Activated CD4-positive, alpha-beta T cell treated with anti-CD3 and anti-CD28 coated beads, Interleukin-2, Interleukin-6, amounts not matched to agents 100 ng/mL and 50 ng/mL, durations not matched to agents 16 hours and 8 hours (primary cell): ENCODE measurements at places on chromosomes 4 and X.
A peak's percentile ranks its signal among the peaks of the same experiment; 100 is the strongest.

DNA sequence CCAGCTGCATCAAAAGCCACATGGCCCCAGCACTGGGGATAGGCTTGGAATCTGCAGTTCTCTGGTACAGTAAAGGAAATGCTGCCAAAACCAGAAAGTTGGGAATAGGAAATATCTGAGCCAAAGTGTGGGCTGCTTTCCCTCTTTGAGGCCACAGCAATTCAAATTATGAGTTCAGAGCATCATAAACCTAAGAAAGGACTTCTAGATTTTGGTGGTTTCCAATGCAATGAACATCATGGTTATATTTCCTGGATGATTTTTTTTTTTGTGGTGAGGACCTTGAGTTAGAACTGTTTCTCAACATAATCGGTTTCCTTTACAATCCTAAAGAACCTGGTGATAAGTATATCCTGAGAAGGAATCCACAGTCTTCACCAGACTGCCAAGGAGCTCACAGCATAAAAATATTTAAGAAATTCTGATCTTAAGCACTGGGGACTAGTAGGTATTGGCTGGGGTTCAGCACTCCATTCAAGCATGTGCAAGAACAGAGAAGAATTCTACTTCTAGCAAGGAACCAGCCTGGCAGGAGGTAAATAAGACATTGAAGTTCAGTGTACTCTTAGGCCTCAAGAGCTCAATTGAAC lies 29.8 kb upstream of the ARHGAP24 start:
- DNase-seq = no peak

GRCh38 chrX:3370656-3371055 lies 24.2 kb upstream of the MXRA5 start:
- no peak for DNase-seq

GRCh38 chr4:36709991-36710390 lies 428.6 kb downstream of the DTHD1 start:
- no peak for DNase-seq

GRCh38 chrX:103467887-103468286 lies 51.4 kb downstream of the RAB40A start:
- DNase-seq = no peak

- DNase-seq = no peak
Observed at GRCh38 chr4:48813964-48814363, 16.9 kb upstream of the OCIAD1 start.

DNA sequence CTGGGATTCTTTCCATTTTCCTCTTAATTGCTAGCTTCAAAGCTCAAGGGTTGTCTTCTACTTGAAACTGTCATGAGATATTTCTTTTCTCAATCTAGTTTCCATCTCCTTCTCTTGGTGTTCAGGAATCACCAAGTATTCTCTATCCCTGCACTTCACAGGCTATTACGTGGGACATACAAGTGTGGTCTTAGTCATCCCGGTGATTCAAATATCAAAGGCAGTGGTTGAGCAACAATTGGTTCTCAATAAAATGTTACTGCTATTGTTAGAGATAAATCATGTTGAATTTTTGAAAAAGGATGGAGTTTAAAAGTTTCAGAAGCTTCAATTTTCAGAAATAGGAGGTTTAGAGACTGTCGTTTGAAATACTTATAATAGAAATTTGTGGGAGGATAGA lies 812.9 kb downstream of the FSTL5 start:
- no peak for DNase-seq

DNA sequence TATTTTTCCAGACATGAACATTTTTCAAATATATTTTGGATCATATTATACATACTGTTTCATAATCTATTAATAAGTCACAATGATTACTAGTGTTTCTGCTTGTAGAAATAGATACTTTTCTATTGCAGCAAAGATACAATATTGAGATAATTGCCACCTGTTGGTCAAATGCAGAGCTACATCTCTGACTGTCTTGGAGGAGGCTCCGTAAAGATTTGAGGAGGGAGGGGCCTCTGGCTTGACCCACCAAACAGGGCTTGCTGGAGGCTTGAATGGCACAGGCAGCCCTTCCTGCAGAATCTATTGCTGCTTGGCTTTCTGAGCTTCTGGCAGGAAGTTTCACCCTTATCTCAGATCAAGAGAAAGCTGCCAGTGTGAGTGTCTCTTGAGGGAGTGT lies 99.3 kb upstream of the ARMCX2 start:
- DNase-seq = peak; percentile 41

GRCh38 chr4:22850055-22850454 lies 157.3 kb downstream of the GBA3 start:
- DNase-seq = no peak

- DNase-seq = no peak
Observed at GRCh38 chr4:159014859-159015258, 88.0 kb upstream of the RAPGEF2 start.

DNA sequence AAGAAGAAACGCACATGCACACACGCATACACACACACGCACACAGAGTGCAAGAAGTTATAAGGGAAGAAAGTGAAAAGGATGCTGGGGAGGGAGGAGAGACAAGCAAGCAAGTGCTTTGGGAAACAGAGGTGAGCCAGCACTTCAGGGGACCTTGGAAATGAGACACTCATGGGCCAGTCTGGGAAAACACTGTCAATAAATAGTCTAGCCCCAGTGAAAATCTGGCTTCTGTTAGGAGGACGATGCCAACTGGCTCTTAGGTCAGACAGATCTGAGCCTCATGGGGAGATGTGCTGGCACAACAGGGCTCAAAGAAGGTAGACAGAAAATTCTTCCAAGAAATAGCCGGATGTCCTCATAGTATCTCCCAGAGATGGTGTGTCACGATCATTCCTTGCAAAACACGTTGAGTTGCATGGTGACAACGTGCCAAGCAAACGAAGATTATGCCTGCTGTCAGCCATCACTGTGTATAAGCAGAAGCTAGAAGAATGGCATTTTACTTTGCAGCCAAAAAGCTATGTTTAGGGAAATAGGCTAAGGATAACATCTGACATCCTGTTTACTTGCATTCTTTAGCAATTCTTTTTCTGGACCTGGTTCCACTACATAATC lies 557 bp upstream of the ARHGEF6 start:
- DNase-seq = no peak

GRCh38 chr4:128776794-128777216 lies 32.7 kb upstream of the JADE1 start:
- DNase-seq = no peak

GRCh38 chr4:115152965-115153364 lies 39.5 kb upstream of the NDST4 start:
- no peak for DNase-seq

- no peak for DNase-seq
Observed at GRCh38 chr4:25012655-25013054, 18.1 kb downstream of the LGI2 start.

DNA sequence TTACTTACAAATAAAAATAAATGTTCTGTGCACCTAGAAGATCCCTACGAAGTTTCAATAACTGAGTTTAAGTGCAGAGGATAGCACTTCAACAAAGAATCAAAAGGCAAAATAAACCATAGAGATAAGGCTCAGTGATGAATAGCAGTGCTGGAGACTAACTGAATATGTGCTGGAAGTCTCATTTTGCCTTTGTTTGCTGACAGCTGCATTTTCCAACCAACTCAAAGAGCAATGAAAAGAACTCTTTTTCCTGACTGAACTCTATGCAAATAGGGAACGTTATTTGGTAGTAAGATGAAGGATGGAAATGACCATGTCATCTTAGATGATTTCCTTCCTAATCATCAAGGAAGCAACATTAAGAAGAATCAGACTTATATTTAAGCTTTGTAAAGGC lies 32.7 kb upstream of the ADH7 start:
- DNase-seq = no peak

DNA sequence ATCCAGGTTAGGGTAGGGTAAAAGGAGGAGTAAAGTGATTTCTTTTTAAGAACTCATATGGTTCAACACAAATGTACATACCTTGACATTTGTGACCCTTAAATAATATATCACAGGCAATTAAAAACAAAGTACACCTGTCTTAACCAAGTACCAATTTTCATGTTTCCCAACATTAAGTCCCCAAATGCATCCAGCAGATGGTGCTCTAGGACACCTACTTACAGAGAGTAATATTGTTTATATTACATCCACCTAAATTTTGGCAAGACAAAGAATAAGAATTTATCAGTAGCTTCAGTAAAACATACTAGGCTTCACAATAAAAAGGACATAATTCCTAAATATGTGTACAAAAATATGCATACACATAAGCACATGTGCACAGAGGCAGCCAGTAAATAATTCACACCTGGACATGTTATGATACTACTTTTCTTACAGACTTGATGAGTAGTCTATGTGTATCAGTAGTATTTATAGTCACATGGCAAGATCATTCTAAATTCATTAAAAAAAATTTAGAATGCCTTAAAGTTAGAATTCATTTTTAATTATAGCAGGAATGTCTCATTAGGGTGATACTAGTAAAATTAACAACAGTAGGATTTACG lies 219.7 kb downstream of the DCLK2 start:
- peak; percentile 46 for DNase-seq

- DNase-seq = peak; percentile 11
Observed at GRCh38 chrX:66408507-66408906, 230.4 kb downstream of the EDA2R start.

DNA sequence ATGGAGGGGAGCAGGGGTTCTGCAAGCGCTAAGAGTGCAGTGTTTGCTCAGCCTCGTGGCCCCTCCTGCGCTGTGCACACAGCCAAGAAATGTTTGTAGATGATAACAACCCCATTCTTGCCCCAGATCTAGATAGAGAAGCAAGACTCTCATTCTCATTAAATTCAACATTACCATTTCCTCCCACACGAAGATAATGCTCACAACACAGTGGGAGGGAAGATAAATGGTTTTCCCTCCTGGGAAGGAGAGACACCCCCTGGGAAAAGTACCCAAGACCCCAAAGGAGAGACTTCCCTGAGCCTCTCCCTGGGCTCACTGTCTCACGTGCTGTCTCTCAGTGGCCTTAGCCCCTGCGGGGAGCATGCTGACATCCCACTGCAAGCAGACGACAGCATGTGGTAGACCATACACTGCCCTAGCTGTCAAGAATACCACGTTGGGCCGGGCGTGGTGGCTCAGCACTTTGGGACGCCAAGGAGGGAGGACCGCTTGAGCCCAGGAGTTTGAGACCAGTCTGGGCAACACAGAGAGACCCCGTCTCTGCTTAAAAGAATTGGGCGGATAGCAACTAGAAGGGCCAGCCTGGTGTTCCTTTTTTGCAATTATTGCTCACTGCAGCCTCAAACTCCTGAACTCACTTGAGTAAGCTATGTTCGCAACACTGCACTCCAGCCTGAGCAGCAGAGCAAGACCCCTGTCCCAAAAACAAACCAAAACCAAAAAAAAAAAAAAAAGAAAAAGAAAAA lies 34.9 kb upstream of the IQSEC2 start:
- no peak for DNase-seq

GRCh38 chr4:110335399-110335798 lies 137.0 kb upstream of the ELOVL6 start:
- DNase-seq = no peak

GRCh38 chr4:88759039-88759894 lies 61.6 kb upstream of the NAP1L5 start:
- no peak for DNase-seq

GRCh38 chrX:111264385-111264784 lies 5.9 kb downstream of the CAPN6 start:
- DNase-seq = no peak

DNA sequence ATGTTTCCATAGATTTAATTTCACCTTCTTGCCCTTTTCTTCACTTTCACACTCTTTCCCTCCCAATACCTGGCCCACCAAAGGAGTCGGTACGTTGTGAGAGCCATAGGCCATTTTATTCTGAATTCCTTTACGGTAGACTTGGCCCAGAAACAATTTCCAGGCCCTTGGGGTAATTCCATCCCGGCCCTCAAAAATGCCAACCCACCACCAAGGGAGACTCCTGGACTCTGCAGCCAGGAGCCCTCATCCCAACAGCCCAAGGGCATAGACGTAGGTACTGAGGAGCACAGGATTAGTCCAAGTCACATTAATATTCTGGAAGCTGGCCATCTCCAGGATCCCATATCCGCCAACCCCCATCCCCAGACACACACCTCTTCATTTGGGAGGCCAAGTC lies 102.9 kb downstream of the LIMCH1 start:
- no peak for DNase-seq

GRCh38 chr4:40306976-40307375 lies 28.2 kb upstream of the CHRNA9 start:
- DNase-seq = no peak

- no peak for DNase-seq
Observed at GRCh38 chr4:102828497-102828808, 1.1 kb upstream of the UBE2D3 start.

- DNase-seq = no peak
Observed at GRCh38 chr4:151952137-151952536, 191.3 kb upstream of the GATB start.

DNA sequence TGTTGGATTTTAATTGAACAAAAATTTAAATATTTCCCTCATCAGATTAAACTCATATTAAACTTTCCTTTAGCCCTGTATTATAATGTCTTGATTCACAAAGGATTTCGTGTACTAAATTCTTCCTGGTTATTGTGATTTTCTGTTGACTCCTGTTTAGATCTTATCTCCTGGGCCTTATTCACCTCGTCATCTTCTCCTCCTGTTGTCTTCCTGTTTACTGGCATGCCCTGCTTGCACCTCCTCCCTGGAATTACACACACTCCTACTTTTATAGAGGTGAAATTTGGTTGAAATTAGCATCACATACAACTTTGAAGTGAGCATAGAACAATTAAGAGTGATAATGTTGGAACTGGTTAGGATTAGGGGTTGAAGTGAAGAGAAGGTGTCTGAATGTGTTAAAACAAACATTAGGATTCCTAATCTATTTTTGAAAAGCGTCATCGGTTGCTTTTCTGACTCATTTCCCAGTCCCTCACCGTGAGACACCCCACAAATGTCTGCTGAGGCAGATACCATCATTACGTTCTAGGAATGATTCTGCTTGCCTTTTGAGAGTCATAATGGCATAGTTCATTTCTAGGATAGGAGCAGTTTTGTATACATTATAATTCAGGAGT lies 32.5 kb downstream of the TLL1 start:
- peak; percentile 0 for DNase-seq

DNA sequence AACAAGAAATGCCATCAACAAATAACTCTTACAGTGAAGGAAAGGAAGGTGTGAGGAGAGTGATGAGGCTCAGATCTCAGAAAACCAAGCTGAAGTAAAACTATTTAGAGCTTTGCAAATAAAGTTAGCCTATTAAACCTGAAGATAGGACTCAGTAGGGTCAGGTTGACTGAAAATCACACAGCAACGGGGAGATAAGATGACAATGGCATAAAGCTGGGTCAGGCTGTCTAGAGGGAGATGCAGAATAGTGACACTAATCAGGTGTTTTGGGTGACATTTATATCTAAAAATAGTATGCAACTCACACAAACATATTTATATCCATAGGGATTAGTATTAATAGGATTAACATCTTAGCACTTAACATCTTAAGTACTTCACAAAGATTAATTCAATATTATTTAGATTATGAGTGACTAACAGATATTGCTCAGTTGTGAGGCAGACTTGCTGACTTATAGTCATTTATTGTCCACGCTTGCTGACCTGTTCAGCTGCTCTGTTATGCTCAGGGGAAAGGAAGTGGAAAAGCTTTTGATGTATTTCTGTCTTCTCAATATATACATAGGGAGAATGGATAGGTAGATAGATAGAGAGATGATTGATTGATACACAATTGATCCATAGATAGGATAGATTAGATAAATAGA lies 130.7 kb upstream of the GUCY1A1 start:
- no peak for DNase-seq
